ENCODE measurements at places on chromosomes 11 and 22.
A peak's percentile ranks its signal among the peaks of the same experiment; 100 is the strongest.

DNA sequence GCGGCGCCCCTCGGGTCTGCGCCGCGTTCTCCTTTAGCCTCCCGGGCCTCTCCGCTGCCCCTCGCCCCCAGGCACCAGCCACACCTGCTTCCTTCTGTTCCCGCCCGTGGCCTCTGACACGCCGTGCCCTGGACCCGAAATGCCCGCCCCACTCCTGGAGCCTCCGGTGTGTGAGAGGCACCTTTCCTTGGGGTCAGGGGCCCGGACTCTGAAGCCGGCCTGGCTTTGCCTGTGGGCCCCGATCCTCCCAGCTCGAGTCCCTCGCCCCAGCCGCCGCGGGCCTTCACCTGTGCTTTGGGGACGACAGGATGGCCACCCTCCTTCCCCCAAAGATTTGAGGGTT lies 661 bp upstream of the CDPF1 start:
- no peak for DNase-seq

- no peak for DNase-seq
Measured at GRCh38 chr11:108966206-108966605, 301.3 kb downstream of the DDX10 start.

- DNase-seq, result no peak
Measured at GRCh38 chr11:118301600-118302195, 2.8 kb upstream of the CD3E start.

GRCh38 chr22:44734278-44734677 lies 18.1 kb upstream of the ARHGAP8 start:
- no peak for DNase-seq

DNA sequence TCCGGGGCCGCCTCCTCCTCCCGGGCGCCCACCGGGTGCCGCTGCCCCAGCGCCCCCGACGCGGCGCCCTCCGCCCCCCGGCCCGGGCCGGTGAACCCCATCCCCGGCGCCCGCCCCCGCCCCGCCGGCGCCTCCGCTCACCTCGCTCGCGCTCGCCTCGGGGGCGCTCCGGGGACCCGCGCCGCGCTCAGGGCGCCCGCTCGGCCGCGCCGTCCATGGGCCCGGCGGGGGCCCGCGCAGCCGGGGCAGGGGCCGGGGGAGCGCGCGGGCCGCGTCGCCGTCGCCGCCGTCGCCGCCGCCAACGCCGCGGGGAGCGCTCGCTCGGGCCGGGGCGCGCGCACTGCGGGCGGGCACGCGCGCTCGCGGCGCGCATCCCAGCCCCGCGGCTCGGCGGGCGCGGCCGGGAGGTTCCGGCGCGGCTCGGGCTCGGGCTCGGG lies 293 bp downstream of the DUSP8 start:
- no peak for DNase-seq

- DNase-seq, result no peak
Measured at GRCh38 chr11:3175194-3175593, 10.1 kb upstream of the OSBPL5 start.

GRCh38 chr11:66906061-66906733 lies 49.3 kb downstream of the LRFN4 start:
- no peak for DNase-seq

DNA sequence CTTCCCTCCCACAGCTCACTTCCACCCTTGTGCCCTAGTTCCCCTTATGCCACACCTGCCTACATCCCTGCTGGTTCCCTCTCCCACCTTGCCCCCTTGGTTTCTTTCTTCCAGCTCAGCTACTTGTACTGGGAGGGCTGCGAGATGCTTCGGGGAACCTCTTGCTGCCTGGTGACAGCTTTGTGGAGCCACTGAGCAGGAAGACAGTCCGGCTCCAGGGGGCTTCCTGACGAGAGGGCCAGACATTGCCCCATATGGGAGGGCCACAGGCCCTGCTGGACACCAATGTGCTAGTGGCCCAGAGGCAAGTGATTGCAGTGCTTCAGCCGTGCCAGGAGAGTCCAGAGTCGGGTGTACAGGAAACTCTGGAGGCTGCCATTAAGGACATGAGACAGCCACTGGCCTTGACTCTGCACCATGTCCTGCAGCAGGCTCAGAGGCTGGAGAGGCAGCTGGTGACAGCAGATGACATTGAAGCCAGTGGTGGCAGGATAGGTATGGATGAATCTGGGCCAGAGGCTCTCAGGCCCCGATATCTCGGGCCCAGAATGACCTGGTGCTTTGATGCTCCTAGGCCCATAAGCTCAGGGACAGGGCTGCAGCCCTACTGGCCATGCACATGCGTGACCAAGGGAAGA lies 54.3 kb downstream of the BTG4 start:
- no peak for DNase-seq

DNA sequence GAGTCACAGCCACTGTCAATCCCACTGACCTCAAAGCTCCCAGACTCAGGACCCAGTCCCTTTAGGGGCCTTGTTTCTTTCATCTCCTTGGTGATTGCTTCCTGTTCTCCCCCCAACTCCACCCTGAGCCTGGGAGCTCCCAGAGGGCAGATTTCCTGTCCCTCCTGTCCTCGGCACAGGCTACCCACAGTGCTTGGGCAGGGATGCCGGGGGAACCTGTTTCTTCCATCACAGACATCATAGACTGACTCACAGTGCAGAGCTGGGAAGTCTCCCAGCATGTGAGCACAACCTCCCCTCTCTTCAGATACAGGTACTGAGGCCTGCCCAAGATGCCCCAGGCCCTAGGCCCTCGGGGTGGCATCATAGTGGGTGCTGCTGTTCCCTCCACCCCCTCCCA lies 16.6 kb downstream of the TRIM29 start:
- no peak for DNase-seq

DNA sequence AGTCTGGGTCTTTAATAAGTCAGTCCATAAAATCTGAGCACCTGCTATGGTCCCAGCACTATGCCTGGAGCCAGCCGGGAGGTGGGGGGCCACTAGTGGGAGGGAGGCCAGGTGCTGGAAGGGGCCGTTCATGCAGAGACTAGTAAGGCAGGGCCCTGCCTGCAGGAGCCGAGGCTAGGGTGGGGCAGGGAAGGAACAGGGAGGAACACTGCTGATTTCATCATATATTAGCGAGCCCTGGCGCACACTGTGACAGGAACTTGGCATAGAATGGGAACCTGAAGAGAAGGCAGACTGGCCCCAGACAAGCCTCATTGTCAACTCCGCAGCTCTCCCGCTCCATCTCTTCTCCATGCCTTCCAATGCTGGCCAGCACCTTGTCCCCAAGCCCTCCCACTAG lies 7.1 kb downstream of the VSIG10L2 start:
- DNase-seq, result no peak

- DNase-seq, result no peak
Measured at GRCh38 chr22:23698673-23699235, 7.9 kb downstream of the RGL4 start.

GRCh38 chr11:16770016-16770415 lies 31.6 kb downstream of the C11orf58 start:
- DNase-seq, result no peak

GRCh38 chr11:25943031-25943430 lies 388.9 kb upstream of the ANO3 start:
- DNase-seq, result no peak

GRCh38 chr11:122978299-122978620 lies 3.4 kb downstream of the BSX start:
- DNase-seq, result no peak

- DNase-seq, result no peak
Measured at GRCh38 chr22:50032109-50032871, 19.7 kb upstream of the IL17REL start.

DNA sequence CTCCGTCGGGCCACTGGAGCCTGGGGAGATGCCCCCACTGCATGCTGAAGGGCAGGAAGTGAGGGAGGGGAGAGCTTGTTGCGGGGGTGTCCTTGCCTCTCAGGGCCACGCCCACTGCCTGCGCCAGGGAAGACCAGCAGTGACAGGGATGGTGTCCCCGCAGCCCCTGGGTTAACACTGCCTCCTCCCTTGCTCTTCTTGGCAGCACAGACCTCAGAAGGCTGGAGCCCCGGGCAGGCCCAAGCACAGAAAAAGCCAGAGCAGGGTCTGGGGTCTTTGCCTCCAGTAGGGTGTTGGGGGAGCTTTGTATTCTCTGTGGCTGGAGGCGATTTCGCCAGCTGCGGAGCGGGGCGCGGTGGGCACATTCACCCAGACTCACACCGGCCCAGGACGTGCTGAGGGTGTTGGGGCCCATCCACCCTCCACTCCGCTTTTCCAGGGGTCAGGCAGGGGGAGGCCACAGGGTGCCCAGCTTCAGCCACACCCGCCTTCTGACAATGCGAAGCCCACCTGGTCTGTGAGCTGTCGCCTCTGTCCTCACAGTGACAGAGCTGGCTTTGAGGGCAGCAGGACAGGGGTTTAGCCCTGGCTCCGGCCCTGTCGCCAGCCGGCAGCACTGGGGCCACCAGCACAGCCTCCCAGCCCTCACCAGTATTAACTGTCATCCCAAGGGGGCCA lies 83.7 kb downstream of the CDKN1C start:
- no peak for DNase-seq

- DNase-seq, result no peak
Measured at GRCh38 chr22:19290400-19291217, 910 bp downstream of the CLTCL1 start.

DNA sequence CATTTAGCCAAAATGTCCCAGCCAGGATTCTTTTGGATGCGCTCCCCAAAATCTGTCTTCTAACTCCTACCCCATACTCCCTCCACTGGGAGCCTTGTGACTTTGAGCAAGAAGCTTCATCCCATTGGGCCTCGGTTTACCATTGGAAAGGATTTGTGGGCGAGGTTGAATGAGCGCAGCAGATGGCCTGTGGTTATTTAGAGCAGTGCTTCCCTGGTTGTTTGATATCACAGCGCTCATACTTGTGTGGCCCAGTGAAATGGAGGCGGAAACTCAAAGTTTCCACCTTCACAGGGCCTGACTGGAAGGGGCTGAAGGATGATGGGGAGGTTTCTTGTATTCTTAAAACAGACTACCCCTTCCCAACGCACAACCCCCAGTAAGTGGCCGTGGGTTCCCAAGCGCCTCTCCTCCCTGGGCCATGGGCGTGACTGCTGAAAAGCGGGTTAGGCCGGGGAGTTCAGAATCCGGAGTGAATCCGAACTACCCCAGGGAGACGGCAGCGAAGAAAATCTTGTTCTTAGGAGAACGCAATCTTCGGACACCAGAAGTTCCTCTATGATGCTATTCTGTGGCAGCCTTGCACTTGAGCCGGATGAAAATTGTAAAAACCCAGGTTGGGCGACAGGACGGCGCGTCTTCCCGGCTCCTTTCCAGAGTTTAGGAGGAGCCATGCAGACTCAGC lies 1.2 kb upstream of the ATF4 start:
- DNase-seq, result peak; percentile 50

- no peak for DNase-seq
Measured at GRCh38 chr11:113818426-113818825, 38.8 kb downstream of the CLDN25 start.

GRCh38 chr11:109424901-109425300 lies 2.9 kb downstream of the C11orf87 start:
- DNase-seq, result no peak

DNA sequence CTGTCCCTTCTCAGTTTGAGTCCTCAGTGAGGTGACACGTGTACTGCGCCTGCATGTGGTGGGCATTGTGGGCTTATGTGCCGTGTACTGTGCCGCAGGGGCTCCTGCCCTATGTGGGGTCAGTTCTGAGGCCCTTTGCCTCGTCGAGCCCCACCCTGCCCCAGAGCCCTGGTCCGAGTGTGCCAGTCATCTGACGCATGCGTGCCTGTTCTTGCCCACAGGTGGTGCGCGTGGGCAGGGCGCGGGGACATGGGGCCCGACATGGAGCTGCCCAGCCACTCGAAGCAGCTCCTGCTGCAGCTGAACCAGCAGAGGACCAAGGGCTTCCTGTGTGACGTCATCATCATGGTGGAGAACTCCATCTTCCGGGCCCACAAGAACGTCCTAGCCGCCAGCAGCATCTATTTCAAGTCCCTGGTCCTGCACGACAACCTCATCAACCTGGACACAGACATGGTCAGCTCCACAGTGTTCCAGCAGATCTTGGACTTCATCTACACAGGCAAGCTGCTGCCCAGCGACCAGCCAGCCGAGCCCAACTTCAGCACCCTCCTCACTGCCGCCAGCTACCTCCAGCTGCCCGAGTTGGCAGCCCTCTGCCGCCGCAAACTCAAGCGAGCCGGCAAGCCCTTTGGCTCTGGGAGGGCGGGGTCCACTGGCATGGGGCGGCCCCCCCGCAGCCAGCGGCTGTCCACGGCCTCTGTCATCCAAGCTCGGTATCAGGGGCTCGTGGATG lies 22.3 kb upstream of the TMEM191C start:
- no peak for DNase-seq

- peak; percentile 28 for DNase-seq
Measured at GRCh38 chr11:26201411-26201810, 130.5 kb upstream of the ANO3 start.

GRCh38 chr22:25182131-25183110 lies 17.2 kb upstream of the CRYBB3 start:
- DNase-seq, result no peak

- peak; percentile 51 for DNase-seq
Measured at GRCh38 chr22:46297151-46297812, 612 bp downstream of the GTSE1 start.
